RWPE2 (cell line): ENCODE measurements at places on chromosomes 11 and 22.

DNA sequence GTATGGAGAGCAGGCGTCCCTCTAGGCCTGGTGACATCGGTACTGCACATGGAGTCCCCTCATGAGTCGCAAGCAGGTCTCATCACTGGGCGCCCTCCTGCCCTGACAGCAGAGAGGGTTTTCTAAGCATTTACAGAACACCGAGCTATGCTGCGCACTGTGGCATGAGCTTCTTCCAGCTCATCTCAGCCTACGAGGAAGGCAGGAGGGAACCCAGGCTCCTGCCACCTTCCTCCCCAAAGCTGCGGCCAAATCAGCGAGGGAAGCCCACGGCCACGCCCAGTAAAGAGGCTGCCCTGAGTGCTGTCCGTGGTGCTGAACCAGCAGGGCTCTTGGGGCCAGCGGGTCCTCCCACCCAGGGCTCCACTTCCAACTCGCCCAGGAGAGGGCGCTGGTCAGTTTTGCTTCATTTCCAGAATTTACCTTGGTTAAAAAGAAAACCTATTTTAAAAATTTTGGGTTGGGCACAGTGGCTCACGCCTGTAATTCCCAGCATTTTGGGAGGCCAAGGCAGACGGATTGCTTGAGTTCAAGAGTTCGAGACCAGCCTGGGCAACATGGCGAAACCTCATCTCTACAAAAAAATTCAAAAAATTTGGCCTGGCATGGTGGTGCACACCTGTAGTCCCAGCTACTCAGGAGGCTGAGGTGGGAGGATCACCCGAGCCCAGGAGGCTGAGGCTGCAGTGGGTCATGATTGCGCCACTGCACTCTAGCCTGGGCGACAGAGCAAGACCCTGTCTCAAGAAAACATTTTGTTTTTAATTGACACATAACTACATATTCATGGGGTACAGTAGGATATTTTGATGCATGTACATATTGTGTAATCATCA is 34.2 kb downstream of the PHF21B start:
- no peaks in the 10 kb centered on the region for H3K36me3 ChIP-seq
- H3K4me3 ChIP-seq = no peak overlapping the region
- H3K27ac ChIP-seq = no peak overlapping the region
- peaks cover 3% of the 10 kb centered on the region for H3K27me3 ChIP-seq
- no peaks in the 10 kb centered on the region for H3K4me1 ChIP-seq
- no peak for DNase-seq

DNA sequence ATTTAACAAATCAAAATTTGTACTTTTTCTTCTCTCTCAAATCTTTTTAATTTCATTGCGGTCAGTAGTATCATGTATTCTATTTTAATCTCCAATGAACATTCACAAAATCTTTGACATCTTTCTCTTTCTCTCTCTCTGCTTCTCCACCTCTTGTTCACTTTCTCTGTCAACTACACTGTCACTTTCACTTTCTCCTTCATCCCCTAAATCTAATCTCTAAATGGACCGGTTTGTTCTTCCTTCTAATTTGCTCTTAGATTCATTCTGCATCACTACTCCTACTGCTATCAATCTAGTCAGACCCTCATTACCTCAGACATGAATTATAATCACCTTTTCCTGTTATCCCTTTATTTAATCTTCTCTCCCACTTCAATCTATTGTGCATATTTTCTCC is 18.6 kb downstream of the CCDC73 start:
- H3K27ac ChIP-seq = no peak overlapping the region
- H3K36me3 ChIP-seq = no peaks in the 10 kb centered on the region
- H3K4me3 ChIP-seq = no peak overlapping the region
- no peaks in the 10 kb centered on the region for H3K4me1 ChIP-seq
- DNase-seq = no peak

- no peaks in the 10 kb centered on the region for H3K4me1 ChIP-seq
- H3K27ac ChIP-seq = no peak overlapping the region
- H3K36me3 ChIP-seq = no peaks in the 10 kb centered on the region
- H3K27me3 ChIP-seq = peaks cover 22% of the 10 kb centered on the region
These were observed 66.1 kb downstream of the NFAM1 start for GRCh38 chr22:42365942-42366695.

GRCh38 chr11:46673713-46674462 is 26.5 kb downstream of the ARHGAP1 start:
- DNase-seq = peak; percentile 34
- peaks cover 10% of the 10 kb centered on the region for H3K4me1 ChIP-seq
- H3K27ac ChIP-seq = no peak overlapping the region
- H3K27me3 ChIP-seq = no peaks in the 10 kb centered on the region
- peaks cover 26% of the 10 kb centered on the region for H3K36me3 ChIP-seq

GRCh38 chr11:105130189-105130813 is 9.3 kb downstream of the CARD18 start:
- H3K4me3 ChIP-seq = no peak overlapping the region
- H3K36me3 ChIP-seq = no peaks in the 10 kb centered on the region

GRCh38 chr22:44200451-44200850 is 19.7 kb downstream of the PARVG start:
- H3K4me3 ChIP-seq = no peak overlapping the region
- H3K36me3 ChIP-seq = no peaks in the 10 kb centered on the region
- H3K27me3 ChIP-seq = peaks cover 38% of the 10 kb centered on the region
- no peak for DNase-seq

GRCh38 chr11:65801153-65801987 is 14.5 kb downstream of the OVOL1 start:
- no peaks in the 10 kb centered on the region for H3K4me1 ChIP-seq
- H3K27me3 ChIP-seq = no peaks in the 10 kb centered on the region
- H3K4me3 ChIP-seq = no peak overlapping the region
- no peak overlapping the region for H3K27ac ChIP-seq
- no peak for DNase-seq
- H3K36me3 ChIP-seq = no peaks in the 10 kb centered on the region

- H3K36me3 ChIP-seq = no peaks in the 10 kb centered on the region
- no peaks in the 10 kb centered on the region for H3K27me3 ChIP-seq
- no peak for DNase-seq
- H3K4me1 ChIP-seq = no peaks in the 10 kb centered on the region
- H3K4me3 ChIP-seq = no peak overlapping the region
- H3K27ac ChIP-seq = no peak overlapping the region
These were observed 68.1 kb upstream of the LMO2 start for GRCh38 chr11:33959855-33960400.

DNA sequence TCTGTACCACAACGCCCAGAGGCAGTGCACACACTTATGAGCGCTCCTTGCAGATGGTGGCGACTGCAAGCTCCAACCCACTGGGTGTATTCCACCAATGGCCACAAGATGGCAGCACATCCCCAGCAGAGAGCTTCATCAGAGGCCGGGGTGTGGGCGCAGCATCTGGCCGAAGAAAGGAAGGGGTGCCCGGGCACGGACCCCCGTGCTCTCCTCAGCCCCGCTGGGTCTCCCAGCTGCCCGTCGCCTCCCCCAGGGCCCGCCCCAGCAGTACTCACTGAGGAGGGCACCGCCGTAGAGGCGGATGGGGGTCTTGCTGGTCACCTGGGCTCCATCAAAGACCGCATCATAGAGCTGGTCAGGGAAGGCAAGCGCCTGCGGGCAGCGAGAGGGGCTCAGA is 14.2 kb downstream of the TP53I11 start:
- no peaks in the 10 kb centered on the region for H3K4me1 ChIP-seq
- no peaks in the 10 kb centered on the region; the same call in 1 of the 2 replicates for H3K36me3 ChIP-seq

GRCh38 chr22:31540966-31541365 is 44.6 kb downstream of the SFI1 start:
- H3K4me1 ChIP-seq = no peaks in the 10 kb centered on the region
- no peak overlapping the region for H3K27ac ChIP-seq
- DNase-seq = no peak
- H3K27me3 ChIP-seq = no peaks in the 10 kb centered on the region

- H3K4me3 ChIP-seq = no peak overlapping the region
- H3K27ac ChIP-seq = no peak overlapping the region
- H3K27me3 ChIP-seq = no peaks in the 10 kb centered on the region
- DNase-seq = no peak
These were observed 98.0 kb downstream of the NAT10 start for GRCh38 chr11:34203377-34203871.

- DNase-seq = no peak
- H3K27ac ChIP-seq = peak overlapping the region; percentile 85
- H3K27me3 ChIP-seq = no peaks in the 10 kb centered on the region
- H3K4me1 ChIP-seq = peaks cover 20% of the 10 kb centered on the region
These were observed 14.5 kb downstream of the MAP6 start for GRCh38 chr11:75654314-75654713.

GRCh38 chr11:93655047-93655446 is 6.4 kb upstream of the CEP295 start:
- H3K27me3 ChIP-seq = no peaks in the 10 kb centered on the region
- no peak for DNase-seq
- H3K4me1 ChIP-seq = no peaks in the 10 kb centered on the region
- H3K27ac ChIP-seq = no peak overlapping the region
- no peaks in the 10 kb centered on the region for H3K36me3 ChIP-seq
- H3K4me3 ChIP-seq = no peak overlapping the region

GRCh38 chr11:92140021-92140420 is 84.6 kb upstream of the FAT3 start:
- no peak overlapping the region for H3K4me3 ChIP-seq
- no peak for DNase-seq
- H3K27me3 ChIP-seq = no peaks in the 10 kb centered on the region

DNA sequence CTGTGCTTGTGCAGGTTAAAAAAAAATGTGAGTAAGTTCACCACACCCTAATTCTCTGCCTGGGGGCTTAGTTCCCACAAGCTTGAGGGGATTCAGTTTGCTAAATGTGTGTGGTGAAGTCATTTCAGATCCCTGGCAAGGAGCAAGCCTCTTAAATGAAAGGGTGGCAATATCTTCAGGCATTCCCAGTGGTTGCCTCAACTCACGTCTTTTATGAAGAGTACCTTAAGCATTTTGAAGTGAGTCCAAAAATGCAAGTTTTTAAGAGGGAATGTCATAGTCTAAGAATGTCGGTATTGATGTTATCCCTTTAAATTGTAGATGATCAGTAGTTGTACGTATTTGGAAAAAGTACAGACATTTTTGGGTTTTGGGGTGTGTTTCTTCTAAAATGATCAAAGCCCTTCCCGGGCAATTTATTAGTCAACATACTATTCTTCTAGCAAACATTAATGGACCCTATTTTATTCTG is 4.9 kb downstream of the TCP11L1 start:
- no peak overlapping the region for H3K4me3 ChIP-seq
- H3K27me3 ChIP-seq = no peaks in the 10 kb centered on the region
- H3K36me3 ChIP-seq = peaks cover 36% of the 10 kb centered on the region
- peaks cover 56% of the 10 kb centered on the region for H3K4me1 ChIP-seq

DNA sequence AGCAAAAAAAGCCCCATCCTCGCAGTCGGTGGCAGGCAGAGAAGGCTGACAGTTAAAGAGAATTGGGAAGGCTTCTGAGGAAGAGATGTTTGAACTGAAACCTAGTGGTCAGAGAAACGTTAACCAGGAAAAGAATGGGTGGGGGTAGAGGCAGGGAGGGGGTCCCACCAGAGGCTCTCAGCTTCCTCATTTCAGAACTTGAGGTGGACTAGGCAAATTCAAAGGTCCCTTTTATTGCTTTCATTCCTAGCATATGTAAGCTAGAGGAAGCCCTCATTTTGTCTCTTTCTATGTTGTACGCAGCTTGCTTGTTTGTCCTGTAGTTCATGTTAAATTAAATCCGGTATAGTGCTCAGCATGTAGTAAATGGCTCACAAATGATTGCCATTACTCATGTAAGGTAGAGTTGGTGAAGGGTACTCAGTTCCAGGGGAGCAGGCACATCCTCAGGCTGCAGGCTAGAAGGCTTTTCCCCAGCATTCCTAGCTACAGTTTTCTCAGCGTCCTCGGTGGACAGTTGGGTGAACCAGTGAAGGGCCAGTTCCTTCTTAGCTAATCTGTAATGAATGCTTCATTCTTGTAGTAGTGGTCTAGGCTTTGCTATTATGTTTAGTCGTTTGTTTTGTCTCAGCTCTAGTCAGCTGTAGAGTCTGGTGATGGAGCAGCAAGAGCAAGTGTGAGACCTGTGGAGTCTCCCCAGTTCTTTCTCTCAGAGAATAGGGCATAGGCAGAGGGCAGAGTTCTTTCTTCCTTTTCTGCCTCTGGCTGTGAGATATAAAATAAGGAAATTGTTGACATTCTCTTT is 58.6 kb downstream of the UVRAG start:
- H3K4me3 ChIP-seq = no peak overlapping the region
- H3K27me3 ChIP-seq = no peaks in the 10 kb centered on the region
- H3K36me3 ChIP-seq = no peaks in the 10 kb centered on the region
- H3K27ac ChIP-seq = no peak overlapping the region
- H3K4me1 ChIP-seq = no peaks in the 10 kb centered on the region

DNA sequence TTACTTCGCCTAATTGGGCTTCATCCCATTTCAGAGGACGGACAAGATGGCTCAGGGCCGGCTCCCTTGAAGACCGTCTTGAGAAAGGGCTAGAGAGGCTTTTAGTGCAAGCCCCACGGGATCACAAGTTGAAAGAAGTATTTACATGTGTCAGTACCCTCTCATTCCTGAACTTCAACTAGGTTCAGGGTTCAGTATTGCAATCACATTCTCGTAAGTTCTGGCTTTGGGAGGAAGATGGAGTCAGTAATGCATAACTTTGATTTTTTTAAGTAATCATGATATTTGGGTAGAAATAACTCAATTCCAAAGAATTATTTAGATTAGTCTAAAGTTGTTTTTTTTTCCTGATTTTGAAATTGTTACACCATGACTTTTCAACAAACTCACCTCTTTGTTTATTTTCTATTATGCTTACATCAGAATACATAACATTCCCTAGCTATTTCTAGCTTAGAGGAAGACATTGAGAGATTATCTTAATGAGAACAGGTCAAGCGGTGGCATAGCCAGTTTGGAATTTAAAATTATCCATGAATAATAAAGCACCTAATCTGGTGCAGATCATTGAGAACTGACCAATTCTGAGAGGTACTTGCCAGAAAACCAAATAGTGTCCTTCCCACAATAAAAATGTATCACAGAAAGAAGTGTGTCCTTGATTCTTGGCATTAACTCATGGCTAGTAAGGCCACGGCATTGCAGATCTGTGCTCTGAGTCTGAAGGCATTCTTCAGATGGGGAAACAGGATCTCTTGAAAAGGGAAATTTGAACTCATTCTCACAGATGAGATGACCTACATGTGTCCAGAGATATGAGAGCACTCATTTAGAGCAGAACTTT is 92.1 kb upstream of the BLID start:
- no peaks in the 10 kb centered on the region for H3K27me3 ChIP-seq
- H3K27ac ChIP-seq = no peak overlapping the region
- no peaks in the 10 kb centered on the region for H3K36me3 ChIP-seq
- no peak overlapping the region for H3K4me3 ChIP-seq
- DNase-seq = no peak
